ENCODE measurements at places on chromosomes 7 and 10.

DNA sequence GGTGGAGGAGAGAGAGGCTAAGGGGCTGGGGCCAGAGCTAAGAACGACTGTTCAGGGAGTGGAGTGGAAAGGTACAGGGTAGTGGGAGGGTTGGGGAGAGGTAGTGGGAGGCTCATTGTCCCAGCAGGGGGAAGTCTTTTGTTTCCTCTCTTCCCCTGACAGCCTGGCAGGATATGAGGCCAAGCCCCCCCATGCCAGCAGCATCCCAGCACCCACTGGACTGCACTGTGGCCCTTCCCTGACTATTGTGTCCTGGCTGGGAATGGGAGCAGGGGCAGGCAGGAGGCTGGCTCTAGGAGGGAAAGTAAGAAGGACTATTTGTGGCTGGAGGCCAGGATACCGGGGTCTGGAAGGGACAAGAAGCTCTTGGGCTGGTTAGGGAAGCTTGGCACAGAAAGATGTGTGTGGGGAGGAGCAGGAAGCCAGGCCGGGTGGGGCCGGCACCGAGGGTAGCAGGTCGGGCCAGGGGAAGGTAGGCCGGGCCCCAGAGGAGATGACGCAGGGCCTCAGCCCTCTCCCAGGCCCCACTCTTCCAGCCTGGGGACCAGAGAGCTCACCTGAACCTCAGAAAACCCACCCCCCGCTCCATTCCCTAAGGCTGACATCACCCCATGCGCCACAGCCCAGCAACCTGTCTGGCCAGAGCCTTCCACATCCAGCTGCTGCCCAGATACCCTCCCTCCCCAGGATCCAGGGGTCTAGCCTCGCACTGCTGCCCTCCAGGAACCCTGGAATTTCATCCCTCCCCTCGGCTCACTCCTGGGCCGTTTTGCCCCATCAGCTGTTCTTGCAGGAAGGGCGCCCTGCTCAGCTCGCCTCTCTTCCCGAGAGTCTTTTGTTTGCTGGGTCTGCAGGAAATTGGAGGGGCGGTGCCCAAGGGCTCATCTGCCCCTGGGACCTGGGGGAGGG, 8.8 kb upstream of the EPHB4 start:
- DNase-seq, result no peak

DNA sequence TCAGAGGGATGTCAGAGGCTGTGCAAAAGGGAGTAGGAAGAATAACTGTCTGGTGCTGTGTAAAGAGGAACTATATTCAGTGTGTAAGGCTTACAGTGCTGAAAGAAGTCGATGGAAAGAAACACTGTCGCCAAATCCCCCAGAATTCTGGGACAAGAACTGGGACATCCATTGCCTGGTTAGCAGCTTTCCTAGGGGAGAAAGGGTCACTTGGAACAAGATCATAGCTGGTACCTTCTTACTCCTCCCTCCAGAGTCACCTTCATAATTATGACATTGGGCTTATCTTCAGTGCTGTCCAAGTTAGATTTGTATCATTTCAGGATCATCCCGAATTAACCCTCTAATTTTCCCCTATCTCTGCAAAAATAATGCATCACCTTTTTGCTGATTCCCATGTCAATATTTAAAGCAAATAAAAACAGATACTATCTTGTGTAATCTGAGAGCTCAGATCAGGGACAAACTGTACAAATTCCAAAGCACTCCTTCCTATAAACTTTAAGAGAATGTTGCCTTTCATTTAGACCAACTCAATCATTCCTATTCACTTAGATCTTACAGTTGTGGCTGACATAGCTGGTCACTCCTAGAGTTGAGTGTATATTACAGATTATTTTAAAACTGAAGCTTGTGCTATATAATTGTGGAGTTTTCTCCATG, 96.5 kb downstream of the DNAH11 start:
- no peak for DNase-seq

DNA sequence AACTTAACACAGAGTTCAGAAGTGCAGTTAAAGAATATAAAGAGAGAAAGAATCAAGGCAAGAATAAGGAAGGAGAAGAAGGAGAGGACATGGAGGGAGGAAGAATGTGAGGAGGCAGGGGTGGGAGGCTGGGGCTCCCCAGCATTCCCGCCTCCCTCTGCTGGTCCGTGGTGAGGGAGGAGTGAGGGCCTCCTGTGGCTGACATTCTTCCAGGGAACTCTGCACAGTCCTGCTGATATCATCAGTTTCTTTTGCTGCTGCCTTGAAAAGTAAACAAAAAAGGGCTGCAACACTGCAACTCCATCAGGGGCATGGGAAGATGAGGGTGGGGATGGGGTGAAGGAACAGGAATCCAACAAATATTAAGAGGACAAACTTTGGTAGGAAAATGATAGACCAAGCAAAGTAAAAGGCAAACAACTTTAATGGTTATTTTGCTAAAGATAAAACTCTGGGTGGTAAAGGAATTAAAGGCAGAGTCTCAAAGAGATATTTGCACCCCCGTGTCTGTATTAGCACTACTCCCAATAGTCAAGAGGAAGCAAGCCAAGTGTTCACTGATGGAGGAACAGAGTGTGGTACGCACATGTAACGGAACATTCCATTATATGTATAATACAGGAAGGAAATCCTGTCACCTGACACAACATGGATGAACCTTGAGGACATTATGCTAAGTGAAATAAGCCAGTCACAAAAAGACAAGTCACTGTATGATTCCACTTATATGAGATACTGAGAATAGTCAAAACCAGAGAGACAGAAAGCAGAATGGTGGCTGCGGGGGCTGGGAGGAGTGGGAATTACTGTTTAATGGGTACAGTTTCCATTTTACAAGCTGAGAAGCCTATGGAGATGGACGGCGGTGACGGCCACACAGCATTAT, 8.0 kb upstream of the SPOCK2 start:
- DNase-seq, result no peak

- no peak for DNase-seq
Observed at GRCh38 chr10:89662596-89662995, 17.6 kb upstream of the PANK1 start.

- no peak for DNase-seq
Observed at GRCh38 chr7:105065104-105065503, 51.1 kb downstream of the KMT2E start.

GRCh38 chr7:47759056-47759706, 177.3 kb upstream of the TNS3 start:
- no peak for DNase-seq

DNA sequence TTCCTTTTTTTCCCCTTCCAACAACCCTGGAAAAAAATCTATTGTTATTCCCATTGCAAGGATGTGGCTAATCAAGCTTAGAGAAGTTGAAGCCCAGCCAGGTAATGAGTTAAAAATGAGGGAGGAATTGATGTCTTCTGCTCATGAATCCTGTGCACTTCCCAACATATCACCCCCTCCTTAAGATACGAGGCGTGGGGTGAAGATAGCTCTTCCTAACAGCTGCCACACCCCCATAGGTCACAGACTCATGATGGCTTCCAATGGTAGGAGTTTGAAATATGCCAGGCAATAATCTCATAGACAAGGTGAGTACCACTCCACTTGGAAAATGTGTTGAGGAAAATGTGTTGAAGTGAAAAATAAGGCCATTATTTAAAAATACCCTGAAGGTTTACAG, 71.3 kb upstream of the HECW1 start:
- DNase-seq, result no peak

GRCh38 chr10:120131183-120131582, 238.7 kb downstream of the SEC23IP start:
- DNase-seq, result no peak

GRCh38 chr10:31343009-31343408, 24.0 kb downstream of the ZEB1 start:
- no peak for DNase-seq

- no peak for DNase-seq
Observed at GRCh38 chr10:92897916-92898315, 49.6 kb downstream of the EXOC6 start.

GRCh38 chr7:73742753-73743641, 4.4 kb upstream of the ABHD11 start:
- DNase-seq, result no peak

DNA sequence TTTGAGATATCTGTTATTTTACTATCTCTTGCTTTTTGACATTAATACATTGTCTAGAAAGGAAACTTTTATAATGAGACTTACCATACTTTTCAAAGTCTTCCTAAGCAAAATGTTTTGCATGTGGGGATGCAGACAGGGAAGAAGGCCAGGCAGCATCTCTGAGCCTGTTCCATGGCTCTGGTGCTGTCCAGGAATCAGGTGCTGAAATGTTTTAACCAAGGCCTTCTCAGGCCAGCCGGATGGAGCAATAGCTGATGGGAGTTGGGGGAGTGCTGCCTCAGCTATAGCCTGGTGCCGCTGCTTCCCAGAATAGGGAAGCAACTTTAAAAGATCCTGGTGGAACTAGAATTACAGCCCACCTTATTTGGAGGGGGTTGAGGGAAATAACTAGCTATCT, 38.5 kb downstream of the CRTAC1 start:
- no peak for DNase-seq

- DNase-seq, result no peak
Observed at GRCh38 chr10:132869621-132870020, 72.7 kb downstream of the CFAP46 start.

GRCh38 chr10:36118314-36118713, 476.2 kb upstream of the FZD8 start:
- no peak for DNase-seq

GRCh38 chr7:42193471-42194129, 43.4 kb downstream of the GLI3 start:
- DNase-seq, result no peak

DNA sequence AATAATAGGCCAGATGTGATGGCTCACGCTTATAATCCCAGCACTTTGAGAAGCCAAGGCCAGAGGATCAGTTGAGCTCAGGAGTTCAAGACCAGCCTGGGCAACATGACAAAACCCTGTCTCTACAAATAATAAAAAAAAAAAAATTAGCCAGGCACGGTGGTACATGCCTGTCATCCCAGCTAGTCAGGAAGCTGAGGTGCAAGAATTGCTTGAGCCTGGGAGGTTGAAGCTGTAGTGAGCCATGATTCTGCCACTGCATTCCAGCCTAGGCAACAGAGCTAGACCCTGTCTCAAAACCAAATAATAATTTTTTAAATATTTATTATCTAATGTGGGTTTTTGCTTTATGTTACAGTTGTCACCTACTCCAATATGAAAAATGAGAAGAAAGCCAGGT, 178.9 kb downstream of the ADK start:
- DNase-seq, result no peak

DNA sequence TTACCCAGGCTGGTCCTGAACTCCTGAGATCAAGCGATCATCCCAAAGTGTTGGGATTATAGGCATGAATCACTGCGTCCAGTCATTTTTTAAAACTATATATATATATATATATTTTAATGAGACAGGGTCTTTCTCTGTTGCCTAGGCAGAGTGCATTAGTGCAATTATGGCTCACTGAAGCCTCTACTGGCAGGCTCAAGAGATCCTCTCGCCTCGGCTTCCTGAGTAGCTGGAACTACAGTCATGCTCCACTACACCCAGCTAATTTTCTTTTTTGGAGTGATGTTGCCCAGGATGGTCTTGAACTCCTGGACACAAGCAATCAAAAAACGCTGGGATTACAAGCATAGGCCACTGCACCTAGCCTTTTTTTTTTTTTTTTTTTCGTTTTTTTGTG, 55.3 kb upstream of the KAT6B start:
- DNase-seq, result no peak

DNA sequence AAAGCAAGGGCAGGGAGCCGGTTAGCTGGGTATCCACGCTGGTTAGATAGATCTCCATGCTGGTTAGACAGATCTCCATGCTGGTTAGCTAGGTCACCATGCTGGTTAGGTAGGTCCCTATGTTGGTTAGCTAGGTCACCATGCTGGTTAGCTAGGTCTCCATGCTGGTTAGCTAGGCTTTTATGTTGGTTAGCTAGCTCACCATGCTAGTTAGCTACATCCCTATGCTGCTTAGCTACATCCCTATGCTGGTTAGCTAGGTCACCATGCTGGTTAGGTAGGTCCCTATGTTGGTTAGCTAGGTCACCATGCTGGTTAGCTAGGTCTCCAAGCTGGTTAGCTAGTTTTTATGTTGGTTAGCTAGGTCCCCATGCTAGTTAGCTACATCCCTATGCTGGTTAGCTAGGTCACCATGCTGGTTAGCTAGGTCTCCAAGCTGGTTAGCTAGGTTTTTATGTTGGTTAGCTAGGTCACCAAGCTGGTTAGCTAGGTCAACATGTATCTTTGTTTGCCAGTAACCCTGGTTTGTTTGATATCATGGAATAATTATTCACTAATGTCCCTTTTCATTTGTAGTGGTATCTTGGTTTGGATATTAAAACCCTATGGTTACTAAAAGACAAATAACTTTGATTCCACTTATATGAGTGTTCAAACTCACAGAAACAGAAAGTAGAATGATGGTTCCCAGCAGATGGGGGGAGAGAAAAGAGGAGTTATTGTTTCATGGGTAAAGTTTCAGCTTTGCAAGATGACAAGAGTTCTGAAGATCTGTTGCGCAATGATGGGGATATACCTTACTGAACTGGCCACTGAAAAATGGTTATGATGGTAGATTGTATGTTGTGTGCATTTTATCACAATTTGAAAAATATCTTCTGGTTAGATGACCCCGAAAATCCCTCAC, 136.2 kb downstream of the PRPF18 start:
- DNase-seq, result no peak

GRCh38 chr7:4519819-4520520, 162.1 kb upstream of the FOXK1 start:
- DNase-seq, result no peak

DNA sequence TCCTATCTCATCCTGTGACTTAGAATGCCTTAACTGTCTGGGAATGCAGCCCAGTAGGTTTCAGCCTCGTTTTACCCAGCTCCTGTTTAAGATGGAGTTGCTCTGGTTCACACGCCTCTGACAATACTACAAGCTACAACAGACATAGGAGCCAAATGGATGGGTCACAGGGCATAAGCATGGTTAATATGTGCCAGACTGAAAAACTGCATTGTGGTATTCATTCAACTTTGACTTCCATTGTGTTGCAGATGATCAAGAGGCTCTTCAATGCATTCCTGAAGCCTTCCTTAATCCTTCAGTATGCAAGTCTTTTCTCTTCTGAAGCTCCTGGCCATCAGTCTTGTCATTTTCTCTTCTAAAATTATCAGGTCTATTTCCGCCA, 20.3 kb upstream of the RNF32 start:
- no peak for DNase-seq

- DNase-seq, result no peak
Observed at GRCh38 chr10:60810437-60811182, 32.3 kb downstream of the CDK1 start.

- DNase-seq, result no peak
Observed at GRCh38 chr10:70722820-70723424, 50.6 kb downstream of the ADAMTS14 start.

- DNase-seq, result no peak
Observed at GRCh38 chr10:80512031-80512526, 25.6 kb upstream of the SH2D4B start.

GRCh38 chr7:74606101-74606908, 51.2 kb upstream of the GTF2I start:
- DNase-seq, result no peak

GRCh38 chr10:48468130-48468790, 136.6 kb downstream of the ARHGAP22 start:
- no peak for DNase-seq

All from 8988T (cell line).